NCI-H1694 treated with DMSO at 0.1 percent for 48 hours (cell line): ENCODE measurements at places on chromosomes 3 and 15.

DNA sequence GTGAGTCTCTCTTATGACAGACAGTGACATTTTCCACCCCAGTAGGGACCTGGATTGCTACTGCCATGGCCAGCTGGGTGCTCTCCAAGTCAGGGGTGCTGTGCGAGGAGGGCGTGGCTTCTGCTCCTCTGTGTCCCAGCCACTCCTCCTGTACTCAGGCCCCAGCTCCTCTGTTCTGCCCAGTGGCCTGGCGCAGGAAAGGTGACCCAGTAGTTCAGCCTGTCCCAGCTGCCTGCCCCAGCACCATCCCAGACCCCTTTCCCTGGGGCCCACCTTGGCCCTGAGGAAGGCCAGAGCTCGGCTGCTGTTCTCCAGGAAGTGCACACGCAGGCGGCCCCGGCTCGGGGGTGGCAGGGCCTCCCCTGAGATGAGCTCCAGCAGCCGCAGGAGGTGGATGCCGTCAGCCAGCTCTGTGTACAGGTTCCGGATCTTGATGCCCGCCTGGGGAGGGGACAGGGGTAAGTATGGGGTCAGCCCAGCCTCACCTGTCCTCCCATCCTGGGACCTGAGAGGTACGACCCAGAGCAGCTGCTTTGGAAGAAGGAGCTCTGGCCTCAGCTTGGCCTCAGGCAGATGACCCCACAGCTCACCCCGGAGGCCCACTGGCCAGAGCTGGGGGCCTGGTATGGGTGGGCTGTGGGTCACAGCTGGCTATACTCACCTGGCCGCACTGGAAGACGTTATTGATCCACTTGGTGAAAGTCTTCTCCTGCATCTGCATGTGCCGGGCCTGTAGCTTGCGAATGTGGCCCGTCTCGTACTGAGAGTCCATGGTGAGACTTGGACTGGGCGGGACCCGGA lies 1.0 kb downstream of the SPTBN5 start:
- peak; percentile 22 for DNase-seq

GRCh38 chr15:85554852-85555521 lies 174.6 kb downstream of the AKAP13 start:
- DNase-seq, result no peak

DNA sequence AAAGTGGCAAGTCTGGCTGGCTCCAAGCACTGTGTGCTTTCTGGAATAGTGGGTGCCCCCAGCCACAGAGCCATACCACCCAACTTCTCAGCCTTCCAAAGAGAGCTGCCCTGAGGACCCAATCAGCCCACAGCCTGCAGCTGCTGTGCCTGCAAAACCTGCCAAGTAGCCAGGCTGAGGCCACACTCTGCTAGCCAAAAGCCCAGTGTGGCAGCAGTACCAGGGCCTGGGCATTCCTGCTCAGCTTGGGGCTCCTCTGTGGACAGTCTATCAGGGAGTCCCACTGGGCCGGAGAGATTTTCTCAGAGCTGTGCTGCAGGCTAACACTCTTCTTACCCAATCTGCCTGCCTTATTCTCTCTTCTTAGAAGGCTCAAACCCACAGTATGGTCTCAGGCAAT lies 136.5 kb downstream of the TPRA1 start:
- DNase-seq, result no peak

DNA sequence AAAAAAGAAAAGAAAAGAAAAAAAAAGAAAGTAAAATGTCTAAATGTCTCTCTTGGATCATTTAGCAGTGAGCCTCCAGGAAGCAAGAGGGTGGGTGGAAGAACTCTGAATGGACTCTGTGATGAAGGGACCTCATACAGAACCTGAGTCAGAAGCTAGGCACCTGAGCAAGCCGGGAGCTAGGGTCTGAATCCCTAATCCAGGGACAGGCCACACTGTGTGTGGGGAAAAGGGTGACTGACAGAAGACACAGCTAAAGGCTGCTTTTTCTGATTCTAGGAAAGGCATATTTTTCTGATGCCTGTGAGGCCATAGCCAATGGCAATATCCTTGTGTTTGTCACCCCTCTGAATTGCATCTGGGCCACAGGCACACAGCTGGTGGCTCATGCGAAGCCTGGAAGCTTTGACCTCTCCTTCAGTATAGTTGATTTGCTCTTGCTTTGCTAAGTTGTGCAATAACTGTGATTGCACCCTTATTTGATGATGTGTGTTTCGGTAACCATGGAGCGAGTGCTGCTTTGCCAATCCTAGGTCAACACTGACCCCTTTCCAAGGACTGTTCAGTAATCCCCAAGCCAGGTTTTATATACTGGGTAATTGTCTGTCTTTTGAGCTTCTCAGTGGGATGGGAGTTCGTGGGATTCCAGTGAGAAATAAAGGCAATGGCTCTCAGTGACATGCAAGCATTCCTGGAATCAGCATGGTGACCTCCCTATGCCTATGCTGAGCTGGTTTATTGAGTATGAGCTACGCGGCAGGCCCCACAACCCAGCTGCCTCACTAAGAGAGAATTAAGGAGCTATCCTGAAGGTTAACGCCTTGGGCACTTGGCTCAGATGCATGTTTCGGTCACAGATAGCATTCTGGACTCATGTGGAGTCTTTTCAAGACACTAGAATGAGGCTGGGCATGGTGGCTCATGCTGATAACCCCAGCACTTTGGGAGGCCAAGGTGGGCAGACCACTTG lies 49.0 kb upstream of the OSBPL11 start:
- DNase-seq, result no peak

- no peak for DNase-seq
Measured at GRCh38 chr3:123668906-123669305, 84.1 kb upstream of the HACD2 start.

GRCh38 chr3:76826861-76827260 lies 213.0 kb upstream of the ROBO2 start:
- DNase-seq, result no peak
